ENCODE measurements at places on chromosomes 6 and 20. TPM values are rescaled to one million over a fixed set of nuclear protein-coding genes. Genes with fewer than 3 reads are reported as not detected.

HCRTR2 gene
- total RNA-seq: 1.5 TPM

ZNF337 gene
- 44.3 TPM for total RNA-seq

LZTS3 gene
- total RNA-seq: 18.7 TPM

SLC17A1 gene
- total RNA-seq: not detected

SRMS gene
- total RNA-seq: not detected

NOP56 gene
- total RNA-seq: 94.4 TPM

OR2H2 gene
- not detected for total RNA-seq

Measured in camera-type eye (tissue), 1 donor.